ENCODE measurements at places on chromosomes 7 and 10.
A peak's percentile ranks its signal among the peaks of the same experiment; 100 is the strongest.

DNA sequence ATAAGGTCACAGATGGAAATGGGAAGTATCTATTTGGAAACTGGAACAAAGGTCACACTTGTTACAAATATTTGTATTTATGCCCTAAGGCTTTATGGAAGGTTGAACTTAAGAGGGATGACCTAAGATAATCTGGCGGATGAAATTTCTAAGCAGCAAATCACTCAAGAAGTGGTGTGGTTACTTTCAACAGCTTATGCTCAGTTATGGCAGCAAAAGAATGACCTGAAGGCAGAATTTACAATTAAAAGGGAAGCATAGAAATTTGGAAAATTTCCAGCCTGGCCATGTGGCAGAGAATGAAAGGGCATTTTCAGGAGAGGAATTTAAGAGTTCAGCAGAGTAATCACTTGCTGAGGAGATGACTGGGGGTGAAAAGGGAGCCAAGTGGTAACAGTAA is 95.8 kb upstream of the TNS3 start:
- DNase-seq, result peak; percentile 51

DNA sequence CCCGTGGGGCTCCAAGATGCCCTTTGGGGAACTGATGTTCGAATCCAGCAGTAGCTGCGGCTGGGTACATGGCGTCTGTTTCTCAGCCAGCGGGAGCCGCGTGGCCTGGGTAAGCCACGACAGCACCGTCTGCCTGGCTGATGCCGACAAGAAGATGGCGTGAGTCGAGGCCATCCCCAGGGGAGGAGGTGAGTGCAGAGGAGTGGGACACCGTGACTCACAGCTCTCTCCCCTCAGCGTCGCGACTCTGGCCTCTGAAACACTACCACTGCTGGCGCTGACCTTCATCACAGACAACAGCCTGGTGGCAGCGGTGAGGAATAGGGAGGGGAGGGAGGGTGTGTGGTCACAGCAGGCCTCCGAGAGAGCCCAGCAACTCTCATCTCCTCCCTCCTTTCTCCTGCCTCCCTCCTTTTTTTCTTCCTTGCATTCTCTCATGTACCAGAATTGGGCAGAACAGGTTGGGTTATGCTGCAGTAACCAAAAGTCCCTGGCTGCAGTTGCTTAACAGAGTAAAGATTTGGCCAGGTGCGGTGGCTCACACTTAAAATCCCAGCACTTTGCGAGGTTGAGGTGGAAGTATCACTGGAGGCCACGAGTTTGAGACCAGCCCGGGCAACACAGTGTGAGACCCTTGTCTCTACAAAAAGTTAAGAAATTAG is 16.5 kb downstream of the ARPC1B start:
- DNase-seq, result no peak

GRCh38 chr7:18861514-18862118 is 255.8 kb downstream of the TWIST1 start:
- peak; percentile 93 for DNase-seq

DNA sequence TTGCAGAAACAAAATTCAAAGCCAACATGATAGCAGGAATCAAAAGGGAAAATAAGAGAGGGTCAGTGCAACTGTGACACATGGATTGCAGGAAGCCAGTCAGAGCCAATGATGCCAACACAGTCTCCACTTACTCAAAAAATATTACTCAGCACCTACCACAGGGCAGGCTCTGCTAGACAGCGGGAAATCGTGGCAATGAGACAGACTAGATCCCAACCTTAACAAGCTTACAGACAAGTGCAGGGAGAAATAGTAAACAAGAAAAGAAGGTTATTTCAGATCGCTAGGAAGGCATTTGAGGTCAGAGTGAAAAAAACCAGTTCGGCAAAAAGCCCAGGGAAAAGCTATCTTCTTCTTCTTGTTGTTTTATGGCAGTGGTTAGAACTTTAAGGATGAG is 45.2 kb upstream of the NPFFR1 start:
- DNase-seq, result peak; percentile 36

GRCh38 chr7:155461631-155462030 is 3.7 kb downstream of the EN2 start:
- no peak for DNase-seq

- DNase-seq, result no peak
These were observed 118.0 kb upstream of the PDSS1 start for GRCh38 chr10:26579256-26580063.

- DNase-seq, result no peak
These were observed 162.6 kb downstream of the KLF6 start for GRCh38 chr10:3622427-3622826.

- no peak for DNase-seq
These were observed 611 bp upstream of the COPS6 start for GRCh38 chr7:100088095-100088620.

DNA sequence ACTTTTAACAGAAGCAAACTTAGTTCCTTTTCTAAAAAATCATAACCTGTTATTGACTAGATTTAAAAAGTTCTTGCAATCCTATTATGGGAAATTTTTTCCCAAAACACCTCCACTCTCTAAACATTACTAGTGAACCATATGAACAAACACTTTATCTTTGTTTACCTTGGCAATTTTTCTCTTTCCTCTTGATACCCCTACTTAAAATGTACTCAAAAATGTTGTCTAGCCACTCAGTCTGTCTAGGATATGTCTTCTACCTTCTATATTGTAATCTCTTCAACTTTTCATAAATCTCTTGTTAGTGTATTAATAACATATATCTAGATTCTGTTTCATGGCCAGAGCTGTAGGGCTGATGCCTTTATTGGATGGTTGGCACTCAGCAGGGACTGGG is 630.0 kb upstream of the GRM3 start:
- DNase-seq, result no peak

DNA sequence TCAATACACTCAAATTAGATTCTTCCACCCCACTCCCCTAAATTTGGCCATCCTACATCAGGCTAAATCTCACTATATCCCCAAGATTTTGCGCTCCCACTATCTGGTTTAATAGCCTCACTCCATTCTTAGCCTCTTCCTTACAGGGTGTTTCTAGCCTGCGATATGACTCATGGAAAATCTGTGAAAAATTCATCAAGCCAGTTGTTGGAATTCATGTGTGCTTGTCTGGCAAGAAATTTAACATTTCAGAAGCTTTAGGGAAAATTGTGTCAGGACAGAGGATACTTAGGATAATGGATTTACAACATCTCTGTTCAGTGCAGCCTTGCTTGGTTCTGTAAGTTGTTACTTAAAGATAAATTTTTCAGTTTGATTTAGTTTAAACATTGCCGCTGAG is 1249.9 kb upstream of the AUTS2 start:
- no peak for DNase-seq

DNA sequence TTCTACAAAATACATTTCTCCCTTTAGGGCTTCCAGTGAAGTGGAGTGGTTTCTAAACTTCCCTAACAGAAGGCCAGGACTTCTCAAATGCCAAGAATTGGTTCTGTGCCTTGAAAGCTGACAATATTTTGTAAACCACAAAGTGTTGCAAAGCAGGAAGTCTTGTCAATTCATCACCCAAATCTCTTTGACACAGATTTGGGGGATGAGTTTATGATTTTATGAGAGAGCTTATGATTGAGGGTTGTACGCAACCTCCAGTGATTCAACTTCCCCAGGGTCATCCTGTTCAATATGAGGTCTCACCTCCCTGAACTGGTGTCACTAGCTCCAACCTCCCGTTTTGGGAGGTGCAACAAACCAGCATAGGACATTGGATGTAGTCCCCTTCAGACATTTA is 83.7 kb downstream of the PRLHR start:
- DNase-seq, result no peak

DNA sequence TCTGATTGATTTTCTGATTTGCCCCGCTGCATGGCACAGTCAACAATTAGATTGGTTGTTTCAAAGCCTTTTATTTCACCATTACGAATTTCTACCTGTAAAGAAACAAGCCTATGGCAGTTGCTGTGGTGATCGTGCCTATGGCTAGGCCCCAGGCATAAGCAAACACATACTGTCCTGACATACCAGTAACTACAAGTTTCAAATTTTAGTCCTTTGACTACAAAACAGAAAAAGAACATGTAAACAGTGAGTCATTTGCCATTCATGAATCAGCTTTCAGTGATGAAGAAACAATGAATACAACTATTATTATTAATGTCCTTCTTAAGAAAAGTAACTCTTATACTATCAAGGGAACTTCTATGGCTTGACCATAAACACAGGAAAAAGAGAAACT is 168.0 kb upstream of the LRRN3 start:
- peak; percentile 63 for DNase-seq

GRCh38 chr7:101173752-101174244 is 6.3 kb downstream of the NAT16 start:
- peak; percentile 40 for DNase-seq

DNA sequence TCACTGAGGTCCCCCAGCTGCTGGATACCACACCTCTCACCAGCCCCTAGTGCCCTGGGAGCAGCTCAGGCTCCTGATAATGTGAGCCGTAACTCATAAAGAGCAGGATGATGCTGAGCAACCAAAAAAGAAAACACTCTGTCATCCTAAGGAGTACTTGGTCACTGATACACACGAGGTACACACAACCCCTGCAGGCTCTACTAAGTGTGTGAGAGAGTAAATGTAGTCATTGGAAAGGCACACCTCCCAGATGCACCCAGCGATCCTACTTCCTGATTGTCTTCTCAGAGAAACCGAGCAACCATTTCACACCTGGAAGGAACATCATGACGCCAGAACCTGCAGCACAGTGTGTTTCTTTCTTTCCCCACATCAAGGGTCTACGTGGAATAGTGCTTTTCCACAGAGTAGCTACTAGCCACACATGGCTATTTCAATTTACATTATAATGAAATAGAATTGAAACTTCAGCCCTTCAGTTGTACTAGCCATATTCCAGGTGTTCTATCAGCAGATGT is 34.2 kb downstream of the FIGNL1 start:
- DNase-seq, result no peak

DNA sequence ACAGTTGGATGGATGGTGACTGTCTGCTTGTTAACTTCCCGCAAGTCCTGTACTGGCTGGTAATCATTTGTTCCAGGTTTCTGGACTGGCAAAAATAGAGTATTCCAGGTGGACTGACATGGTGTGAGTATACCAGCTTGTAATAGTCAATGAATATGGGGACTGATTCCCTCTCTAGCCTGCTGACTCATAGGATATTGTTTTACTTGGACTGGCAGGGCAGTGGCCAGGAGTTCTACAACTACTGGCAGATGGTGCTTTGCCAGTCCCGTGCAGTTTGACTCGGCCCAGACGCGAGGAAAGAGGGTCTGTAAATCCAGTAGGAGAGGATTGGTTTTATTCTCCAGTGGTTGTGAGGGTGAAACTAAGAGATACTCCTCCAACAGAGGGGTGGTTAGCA is 78.0 kb downstream of the PRR15 start:
- DNase-seq, result peak; percentile 35

DNA sequence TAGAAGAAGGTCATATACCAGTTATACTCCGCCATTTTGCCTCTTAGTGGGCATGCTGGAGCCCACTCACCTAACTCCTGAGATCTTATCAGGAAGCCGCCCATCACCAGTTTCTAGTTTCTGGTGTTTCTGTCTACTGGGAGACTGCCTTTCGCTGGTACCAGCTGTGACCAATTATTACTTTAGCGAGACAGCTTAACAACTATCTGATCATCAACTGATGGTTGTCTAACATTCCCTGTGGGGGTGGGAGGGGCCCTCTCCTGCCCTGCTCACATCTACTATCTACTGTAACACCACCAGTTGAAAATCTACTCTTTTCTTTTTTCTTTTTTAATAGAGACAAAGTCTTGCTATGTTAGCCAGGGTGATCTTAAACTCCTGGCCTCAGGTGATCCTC is 46.2 kb upstream of the C10orf67 start:
- DNase-seq, result no peak

DNA sequence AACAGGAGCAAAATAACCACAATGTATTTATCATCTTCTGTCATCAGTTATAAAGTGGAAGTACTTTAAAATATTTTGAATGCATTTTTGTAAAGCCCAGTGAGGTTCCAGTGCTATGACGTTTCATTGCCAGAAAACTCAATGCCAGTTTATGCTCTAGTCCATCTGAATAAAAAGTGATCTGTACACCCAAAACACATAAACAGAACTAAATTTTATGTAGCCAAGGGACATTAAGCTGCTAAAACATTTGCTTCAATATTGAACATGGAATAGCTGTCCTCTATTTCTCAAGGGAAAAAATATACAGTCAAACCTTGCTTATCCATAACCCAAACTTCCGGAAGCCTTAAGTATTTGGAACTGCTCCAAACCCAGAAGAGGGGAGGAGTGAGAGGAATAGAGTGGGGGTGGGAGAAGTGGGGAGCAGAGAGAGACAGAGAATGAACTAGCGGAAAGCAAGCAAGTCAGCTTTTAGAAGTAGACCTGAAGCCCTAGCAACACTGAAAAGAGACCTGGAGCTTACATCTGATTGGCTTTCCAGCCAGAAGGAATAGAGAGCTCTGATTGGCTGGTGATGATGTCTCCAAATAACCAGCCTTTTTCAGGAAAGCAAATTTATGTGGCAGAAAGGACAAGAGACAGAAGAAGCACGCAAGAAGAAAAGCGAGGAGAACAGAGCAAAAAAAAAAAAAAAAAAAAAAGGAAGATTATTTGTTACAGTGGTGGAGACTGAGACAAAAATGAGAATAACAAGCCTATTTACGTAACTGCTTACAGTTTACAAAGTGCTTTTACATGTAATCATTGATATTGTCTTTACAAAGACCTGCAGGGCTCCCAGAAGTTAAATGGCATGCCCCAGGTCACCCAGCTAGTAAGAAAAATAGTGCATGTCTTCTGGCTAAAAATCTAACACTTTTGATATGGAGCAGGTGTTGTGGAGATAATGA is 196.0 kb downstream of the RNLS start:
- DNase-seq, result peak; percentile 89

GRCh38 chr7:39741942-39742623 is 118.7 kb downstream of the RALA start:
- peak; percentile 25 for DNase-seq

GRCh38 chr7:135914346-135914745 is 62.8 kb downstream of the MTPN start:
- no peak for DNase-seq

- DNase-seq, result peak; percentile 57
These were observed 30.1 kb downstream of the BTBD16 start for GRCh38 chr10:122301055-122301810.

- no peak for DNase-seq
These were observed 95.7 kb upstream of the SFMBT2 start for GRCh38 chr10:7506571-7506970.

DNA sequence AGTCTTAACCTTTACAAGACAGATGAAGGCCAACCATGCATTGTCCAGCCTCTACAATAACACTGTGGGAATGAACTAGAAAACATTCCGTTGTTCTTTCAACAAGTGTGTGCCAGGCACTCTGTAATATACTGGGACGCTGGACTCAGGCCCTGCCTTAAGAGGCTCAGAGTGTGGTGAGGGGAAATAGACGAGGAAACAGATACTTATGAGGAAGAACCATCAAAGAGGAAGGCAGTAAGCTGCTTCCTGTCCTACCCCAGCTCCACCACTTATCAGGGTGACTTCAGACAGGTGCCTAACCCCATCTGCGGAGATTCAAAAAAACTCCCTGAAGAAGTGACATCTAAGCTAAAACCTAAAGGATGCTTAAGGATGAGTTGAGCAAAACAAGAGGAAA is 8.9 kb upstream of the TRIM8 start:
- no peak for DNase-seq

Measured in cardiac fibroblast (primary cell).